SK-N-SH (cell line): ENCODE measurements at places on chromosomes 2 and 18. TPM values are rescaled to one million over a fixed set of nuclear protein-coding genes. Genes with fewer than 3 reads are reported as not detected.

The CCL20 gene
- polyA plus RNA-seq, result 0.12 TPM in 1 of 2 replicates, not detected in the other

The NOL4 gene
- polyA plus RNA-seq, result 0.07 and 0.49 TPM in 2 replicates

DNA sequence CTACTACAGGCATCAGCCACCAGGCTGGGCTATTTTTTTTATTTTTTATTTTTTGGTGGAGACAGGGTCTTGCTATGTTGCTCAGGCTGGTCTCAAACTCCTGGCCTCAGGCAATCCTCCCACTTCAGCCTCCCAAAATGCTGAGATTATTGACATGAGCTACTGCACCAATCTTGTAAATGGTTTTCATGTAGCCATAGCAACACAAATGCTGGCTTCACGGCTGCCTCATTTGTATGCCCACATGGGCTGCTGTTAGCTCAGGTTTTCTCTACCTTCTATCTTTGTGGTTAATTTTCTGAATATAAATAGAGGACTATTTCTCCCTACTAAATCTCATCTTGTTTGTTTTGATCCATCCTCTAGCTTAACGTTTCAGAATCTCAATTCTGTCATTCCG is 58.2 kb downstream of the PLEKHM3 start:
- DNase-seq, result no peak
- peaks cover 6% of the 10 kb centered on the region for H3K4me1 ChIP-seq
- no peaks in the 10 kb centered on the region for H3K36me3 ChIP-seq

DNA sequence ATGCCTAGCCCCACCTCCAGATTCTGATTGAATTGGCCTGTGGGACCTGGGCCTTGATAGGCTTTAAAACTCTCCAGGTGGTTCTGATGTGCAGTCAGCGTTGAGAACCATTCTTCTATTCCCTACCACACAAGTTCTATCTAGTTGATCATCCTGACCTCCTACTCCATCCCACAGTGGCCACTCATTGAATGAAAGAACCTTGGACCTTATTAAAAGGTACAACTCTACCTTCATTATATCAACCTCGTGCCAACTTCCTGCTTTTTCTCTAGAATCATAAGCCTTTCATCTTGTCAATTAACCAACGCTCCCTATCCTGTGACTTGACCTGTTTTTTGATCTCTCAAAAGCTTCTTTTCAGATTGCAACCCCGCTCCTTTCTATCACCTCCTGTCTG is 55.8 kb downstream of the SLC40A1 start:
- no peaks in the 10 kb centered on the region for H3K36me3 ChIP-seq
- H3K4me1 ChIP-seq, result no peaks in the 10 kb centered on the region
- no peak for DNase-seq
- no peak overlapping the region for H3K4me3 ChIP-seq

- no peak for DNase-seq
- H3K27me3 ChIP-seq, result no peaks in the 10 kb centered on the region
- no peak overlapping the region for H3K4me3 ChIP-seq
- peaks cover 8% of the 10 kb centered on the region for H3K4me1 ChIP-seq
- no peaks in the 10 kb centered on the region for H3K36me3 ChIP-seq
These were observed 205.7 kb downstream of the ASB1 start for GRCh38 chr2:238632181-238633060.

- no peaks in the 10 kb centered on the region for H3K27me3 ChIP-seq
- DNase-seq, result no peak
- H3K27ac ChIP-seq, result no peak overlapping the region
- no peak overlapping the region for H3K4me3 ChIP-seq
These were observed 366.9 kb upstream of the ZEB2 start for GRCh38 chr2:144886862-144887261.
